ENCODE measurements at places on chromosomes 6 and 20. TPM values are rescaled to one million over a fixed set of nuclear protein-coding genes. Genes with fewer than 3 reads are reported as not detected.

- no peak for DNase-seq
Measured at GRCh38 chr6:99270030-99270429, 79.4 kb downstream of the FAXC start.

GRCh38 chr6:45681860-45682511, 304.3 kb upstream of the SUPT3H start:
- DNase-seq, result no peak

GRCh38 chr20:55880361-55880760, 125.0 kb downstream of the CBLN4 start:
- no peak for DNase-seq

The NMBR gene
- total RNA-seq, result not detected

The FILIP1 gene
- 8.1 TPM for total RNA-seq

- no peak for DNase-seq
Measured at GRCh38 chr20:46158476-46158987, 40.4 kb downstream of the CD40 start.

GRCh38 chr6:159996087-159996622, 27.3 kb downstream of the IGF2R start:
- DNase-seq, result no peak

GRCh38 chr6:7916959-7917358, 6.4 kb upstream of the TXNDC5 start:
- no peak for DNase-seq

GRCh38 chr6:142932889-142933288, 12.1 kb downstream of the HIVEP2 start:
- DNase-seq, result no peak

- no peak for DNase-seq
Measured at GRCh38 chr6:141541581-141542324, 591.0 kb upstream of the GJE1 start.

- DNase-seq, result no peak
Measured at GRCh38 chr6:90646940-90647339, 60.1 kb upstream of the MAP3K7 start.

DNA sequence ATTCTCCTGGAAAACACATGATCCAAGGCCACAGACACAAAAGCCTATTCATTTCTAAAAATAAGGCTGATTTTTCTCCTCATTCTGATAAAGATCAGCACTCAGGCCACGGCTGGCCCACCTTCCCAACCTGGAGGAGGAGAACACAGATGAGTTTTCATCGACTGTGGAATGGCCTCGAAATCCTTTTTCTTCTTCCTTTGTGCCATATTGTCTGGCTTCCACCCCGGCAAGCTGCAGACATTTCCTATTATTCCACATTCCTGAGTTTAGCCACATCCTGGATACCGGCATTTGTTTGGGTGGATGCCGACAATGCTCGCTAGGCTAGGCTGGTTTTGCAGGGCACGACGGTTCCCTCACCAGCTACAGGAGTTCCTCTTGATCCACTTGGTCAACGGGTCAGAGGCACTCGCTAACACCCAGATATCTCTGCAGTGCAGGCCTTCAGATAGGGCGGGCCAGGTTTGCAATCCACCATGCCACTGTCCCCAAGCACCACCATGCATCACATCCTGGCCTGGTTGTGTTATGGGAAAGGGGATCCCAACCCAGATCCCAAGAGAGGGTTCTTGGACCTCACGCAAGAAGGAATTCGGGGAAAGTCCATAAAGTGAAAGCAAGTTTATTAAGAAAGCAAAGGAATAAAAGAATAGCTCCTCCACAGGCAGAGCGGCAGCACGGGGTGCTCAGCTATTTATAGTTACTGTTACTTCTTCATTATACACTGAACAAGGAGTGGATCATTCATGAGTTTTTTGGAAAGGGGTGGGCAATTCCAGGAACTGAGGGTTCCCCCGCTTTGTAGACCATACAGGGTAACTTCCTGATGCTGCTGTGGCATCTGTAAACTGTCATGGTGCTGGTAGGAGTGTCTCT, 4.2 kb upstream of the CTSZ start:
- DNase-seq, result peak; percentile 82

GRCh38 chr6:124769811-124770544, 192.3 kb upstream of the RNF217 start:
- DNase-seq, result no peak

DNA sequence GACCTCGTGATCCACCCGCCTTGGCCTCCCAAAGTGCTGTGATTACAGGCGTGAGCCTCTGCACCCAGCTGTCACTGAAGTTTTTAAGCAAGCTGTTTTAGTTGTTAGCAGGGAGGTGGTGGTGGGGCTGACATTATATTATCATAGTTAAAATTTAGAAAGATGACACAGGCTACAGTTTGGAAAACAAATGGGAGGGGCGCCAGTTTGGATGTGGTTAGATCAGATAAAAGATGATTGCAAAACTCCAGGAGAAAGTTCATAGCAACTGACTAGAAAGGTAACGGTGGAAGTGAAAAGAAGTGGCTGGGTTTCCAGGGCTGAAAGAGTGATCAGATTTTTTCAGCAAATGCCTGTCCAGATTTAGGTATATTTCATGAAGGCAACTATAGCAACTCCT, 311.9 kb upstream of the CITED2 start:
- no peak for DNase-seq

Data from mesenteric fat pad (tissue), 1 donor.